ENCODE measurements at places on chromosomes 1 and 21. TPM values are rescaled to one million over a fixed set of nuclear protein-coding genes. Genes with fewer than 3 reads are reported as not detected.

The ERICH3 gene
- total RNA-seq = not detected

The ZNF593OS gene
- total RNA-seq = not detected

The CTSE gene
- total RNA-seq = not detected

- ATAC-seq = peak; percentile 28
Measured at GRCh38 chr1:209326831-209327230, 256.7 kb upstream of the CAMK1G start.

- ATAC-seq = no peak
Measured at GRCh38 chr1:35777109-35777508, 7.3 kb upstream of the CLSPN start.

DNA sequence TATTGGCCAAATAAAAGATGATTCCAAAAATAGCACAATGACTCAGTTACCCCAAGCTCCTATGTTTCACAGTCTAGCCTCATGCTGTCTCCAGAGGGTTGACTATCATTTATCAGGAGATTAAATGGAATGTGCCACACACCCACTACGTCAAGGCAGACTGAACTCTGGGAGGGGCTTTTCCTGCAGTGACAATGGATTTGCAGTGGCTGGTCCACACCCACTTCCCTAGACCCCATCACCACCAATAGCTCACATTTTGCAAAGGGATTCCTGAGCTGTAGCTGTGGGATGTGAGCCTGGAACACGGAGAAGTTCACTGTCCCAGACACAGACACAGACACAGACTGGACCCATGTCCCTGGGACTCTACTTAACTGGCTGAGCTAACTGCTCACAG lies 77.1 kb downstream of the HLCS start:
- ATAC-seq = peak; percentile 36

DNA sequence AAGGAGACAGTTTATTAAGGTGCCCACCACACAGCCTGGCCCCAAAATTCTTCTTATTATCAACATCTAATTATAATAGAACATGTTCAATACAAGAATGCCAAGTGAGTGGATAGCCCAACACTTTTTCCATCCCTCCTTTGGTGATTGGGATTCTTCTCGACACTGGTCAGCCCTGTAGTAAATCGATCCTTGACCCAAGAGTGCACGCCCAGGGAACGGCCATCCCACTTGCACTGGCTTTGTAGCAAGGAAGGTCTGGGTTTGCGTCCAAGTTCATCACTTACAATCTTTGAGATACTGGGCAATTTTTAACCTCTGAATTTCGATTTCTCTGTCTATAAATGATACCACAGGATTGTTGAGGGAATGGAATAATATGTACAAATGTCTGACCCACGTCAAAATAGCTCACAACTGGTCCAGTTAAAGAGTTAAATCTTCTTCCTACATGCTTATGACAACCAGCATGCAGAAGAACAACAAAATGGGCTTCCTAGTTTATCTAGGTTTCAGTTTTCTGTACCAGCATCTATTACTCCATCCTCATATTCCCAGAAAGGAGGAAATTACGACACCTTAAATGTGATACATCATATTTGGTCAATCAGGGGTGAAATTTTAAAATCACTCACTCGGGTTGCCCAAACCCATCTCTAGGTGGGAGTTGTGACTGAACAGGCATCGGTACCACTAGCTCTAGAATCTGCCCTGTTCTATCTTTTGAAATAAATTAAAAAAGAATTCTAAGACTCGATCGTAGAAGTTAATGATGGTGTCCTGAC lies 161.8 kb downstream of the CLIC6 start:
- no peak for ATAC-seq

DNA sequence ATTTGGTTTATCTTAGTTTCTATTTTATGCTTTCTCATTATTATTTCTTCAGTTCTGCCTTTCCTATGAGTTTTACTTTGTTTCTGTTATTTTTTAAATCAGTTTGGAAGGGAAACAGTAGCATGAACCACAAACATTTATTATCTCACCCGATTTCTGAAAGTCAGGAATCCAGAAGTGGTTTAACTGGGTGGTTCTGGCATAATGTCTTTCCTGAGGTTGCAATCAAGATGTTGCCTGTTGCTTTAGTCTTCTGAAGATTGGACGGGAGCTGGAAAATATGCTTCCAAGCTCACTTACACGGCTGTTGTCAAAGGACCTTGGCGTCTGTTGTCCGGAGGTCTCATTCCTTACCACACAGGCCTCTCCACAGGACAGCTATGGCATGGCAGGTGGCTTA lies 50.4 kb downstream of the SNRPE start:
- no peak for ATAC-seq

- peak; percentile 56 for ATAC-seq
Measured at GRCh38 chr1:241612533-241613477, 27.4 kb downstream of the CHML start.

- no peak for ATAC-seq
Measured at GRCh38 chr21:17688912-17689874, 76.5 kb upstream of the BTG3 start.

- no peak for ATAC-seq
Measured at GRCh38 chr1:5743435-5744095, 248.7 kb downstream of the NPHP4 start.

GRCh38 chr1:1862905-1863547 lies 27.9 kb downstream of the GNB1 start:
- no peak for ATAC-seq

- no peak for ATAC-seq
Measured at GRCh38 chr1:25432749-25433388, 2.2 kb downstream of the MACO1 start.

GRCh38 chr1:79364896-79365295 lies 358.4 kb upstream of the ADGRL4 start:
- no peak for ATAC-seq

- no peak for ATAC-seq
Measured at GRCh38 chr1:103144681-103145080, 36.4 kb upstream of the COL11A1 start.

DNA sequence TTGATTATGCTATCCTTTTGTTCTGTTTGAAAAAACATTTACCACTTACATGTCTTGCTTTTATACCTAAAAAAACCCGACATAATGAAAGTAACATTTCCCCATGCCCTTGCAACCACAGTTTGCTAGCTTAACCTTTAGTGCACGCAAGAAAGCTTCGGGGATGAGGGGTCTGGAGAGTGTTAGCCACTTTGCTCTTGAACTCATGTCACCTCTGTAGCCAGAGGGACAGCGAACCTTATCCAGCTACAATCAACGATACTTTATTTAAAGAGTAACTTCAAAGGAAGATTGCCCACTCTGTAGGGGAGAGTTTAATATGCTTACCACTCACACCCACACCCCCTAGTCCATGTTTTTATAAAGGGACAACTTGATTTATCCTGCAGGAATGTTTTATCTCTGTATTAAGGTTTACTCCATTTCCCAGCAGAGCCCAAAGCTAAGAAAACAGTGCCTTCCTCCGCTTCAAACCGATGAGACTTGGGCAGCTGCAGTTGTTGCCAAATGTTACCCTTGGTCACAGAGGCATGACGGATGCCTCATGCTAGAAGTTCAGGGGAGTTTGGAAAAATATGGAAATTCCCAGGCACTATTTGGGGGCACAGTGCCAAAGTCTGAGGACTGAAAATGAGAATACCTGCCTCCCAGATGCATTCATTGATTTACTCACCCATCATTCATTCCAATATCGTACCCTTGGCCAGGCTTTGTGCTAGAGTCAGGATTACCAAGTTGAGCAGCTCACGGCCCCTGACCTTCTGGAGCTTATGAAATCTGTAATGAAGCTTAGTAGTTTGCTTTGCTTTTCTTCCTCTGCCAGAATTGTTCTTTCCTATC lies 61.4 kb upstream of the VCAM1 start:
- no peak for ATAC-seq

DNA sequence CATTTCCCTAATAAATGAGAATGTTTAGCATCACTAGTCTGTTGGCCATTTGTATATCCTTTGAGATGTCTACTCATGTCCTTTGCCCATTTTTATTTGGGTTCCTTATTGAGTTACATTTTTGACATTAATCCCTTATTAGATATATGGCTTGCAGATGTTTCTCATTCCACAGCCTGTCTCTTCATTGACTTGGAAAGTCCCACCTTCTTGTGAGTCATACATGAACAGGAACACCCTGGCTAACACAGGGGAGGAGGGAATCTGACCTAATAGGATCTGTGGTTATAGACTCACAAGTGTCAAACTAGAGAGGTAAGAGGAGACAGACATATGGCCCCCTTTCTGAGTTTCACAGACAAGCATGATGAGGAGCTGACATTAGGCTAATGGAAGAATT lies 11.5 kb downstream of the ZP4 start:
- no peak for ATAC-seq

DNA sequence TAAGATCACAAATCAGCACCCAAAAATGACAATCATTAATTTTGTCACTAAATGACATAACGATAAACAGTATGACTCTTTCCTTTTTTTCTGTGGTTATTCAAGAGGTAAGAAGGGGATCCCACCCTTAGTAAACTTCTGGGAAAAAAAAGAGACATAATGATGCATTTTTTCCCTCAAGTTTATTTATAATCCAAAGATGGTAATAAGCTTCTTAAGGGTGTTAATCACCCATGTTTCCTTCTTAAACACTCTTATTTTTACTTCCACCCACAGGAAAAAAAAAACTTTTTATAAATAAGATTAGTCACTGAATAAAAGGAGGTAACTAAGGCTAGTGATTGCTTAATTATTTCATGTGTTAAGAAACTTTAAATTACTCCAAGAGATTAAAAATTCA lies 24.7 kb downstream of the RGS1 start:
- ATAC-seq = no peak

DNA sequence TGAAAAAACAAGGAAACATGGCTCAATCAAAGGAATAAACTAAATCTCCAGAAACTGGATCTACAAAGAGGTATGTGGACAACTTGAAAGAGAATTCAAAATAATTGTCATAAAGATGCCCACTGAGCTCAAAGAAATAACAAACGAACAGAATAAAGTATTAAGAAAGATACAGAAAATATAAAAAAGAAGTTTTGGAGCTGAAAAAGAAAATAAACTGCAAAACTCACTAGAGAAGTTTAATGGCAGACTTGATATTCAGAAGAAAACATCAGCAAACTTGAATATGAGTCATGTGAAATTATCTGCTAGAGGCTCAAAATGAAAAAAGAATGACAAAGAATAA lies 208.1 kb upstream of the SAMSN1 start:
- ATAC-seq = no peak

DNA sequence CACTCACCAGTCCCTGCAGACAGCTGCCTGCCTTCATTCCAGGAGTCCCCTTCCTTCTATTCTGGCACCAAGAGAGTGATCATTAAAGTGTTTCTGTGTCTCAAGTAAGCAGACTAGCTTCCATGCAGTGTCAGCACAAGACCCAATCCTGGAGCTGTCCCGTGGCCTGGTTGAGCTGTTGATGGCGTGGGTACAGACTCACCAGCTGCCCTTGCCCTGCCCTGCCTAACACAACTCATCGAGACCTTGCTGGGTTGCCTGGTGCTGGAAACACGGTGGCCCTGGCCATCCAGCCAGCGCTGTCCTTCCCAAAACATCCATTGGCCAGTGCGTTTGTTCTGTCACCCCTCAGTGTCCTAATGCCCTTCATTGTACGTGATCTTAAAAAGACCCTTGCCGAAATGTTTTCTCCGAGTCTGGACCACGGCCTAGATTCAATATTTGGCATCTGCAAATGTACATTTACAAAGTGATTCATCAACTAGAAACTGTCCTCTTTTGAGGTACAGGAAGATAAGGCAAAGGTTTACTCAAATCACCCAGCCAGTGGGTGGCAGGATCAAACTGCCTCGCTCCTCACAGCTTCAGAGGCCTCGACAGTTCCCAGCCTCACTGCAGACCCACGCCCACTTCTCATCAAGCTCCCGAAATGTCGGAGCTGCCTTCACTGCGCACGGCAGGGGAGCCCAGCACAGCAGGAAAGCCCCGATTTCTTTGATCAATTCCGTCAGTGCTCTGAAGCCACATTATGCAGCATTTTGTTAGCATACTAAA lies 494.2 kb downstream of the KIF26B start:
- no peak for ATAC-seq

Measured in gastroesophageal sphincter (tissue), 4 donors.